ENCODE measurements at places on chromosomes 2 and 18.

GRCh38 chr2:56713161-56713676 is 529.4 kb downstream of the CCDC85A start:
- no peak for DNase-seq

DNA sequence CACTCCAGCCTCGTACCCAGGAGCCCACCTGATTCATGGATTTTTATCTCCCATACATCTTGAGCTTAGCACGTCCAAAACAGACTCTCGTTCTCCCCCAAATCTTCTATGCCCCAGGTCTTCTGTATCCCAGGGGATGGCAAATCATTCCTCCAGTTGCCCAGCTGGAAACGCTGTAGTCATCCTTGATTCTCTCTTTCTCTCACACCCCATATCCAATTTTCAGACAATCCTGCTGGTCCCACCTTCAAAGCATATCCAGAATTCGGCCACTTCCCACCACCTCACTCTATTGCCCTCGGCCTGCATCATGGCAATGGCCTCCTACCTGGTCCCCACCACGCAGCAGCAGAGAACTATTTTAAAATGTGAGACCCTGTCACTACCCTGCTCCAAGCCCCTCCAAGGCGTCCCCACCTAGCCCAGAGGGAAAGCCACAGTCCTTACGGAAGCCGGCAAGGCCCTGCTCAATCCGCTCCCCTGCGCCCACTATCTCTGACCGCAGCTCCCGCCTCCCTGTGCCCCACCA is 1.4 kb upstream of the GRHL1 start:
- DNase-seq, result no peak

DNA sequence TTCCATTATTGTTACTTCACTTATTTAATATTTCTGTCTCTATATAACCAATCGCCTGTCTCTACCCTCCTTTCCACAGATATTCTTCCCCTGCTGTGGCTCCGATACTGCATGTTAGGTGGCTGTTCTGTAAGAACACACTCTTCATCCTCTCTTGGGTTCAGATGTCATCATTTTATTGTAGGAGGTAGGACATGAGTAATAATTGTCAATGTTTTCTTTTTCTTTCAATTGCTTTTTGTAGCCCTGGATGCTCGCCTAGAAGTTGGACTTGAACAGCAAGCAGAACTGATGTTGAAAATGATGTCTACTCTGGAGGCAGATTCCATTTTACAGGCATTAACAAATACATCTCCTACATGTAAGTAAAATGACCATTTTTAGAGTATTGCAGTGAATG is 128.6 kb downstream of the BIRC6 start:
- no peak for DNase-seq

DNA sequence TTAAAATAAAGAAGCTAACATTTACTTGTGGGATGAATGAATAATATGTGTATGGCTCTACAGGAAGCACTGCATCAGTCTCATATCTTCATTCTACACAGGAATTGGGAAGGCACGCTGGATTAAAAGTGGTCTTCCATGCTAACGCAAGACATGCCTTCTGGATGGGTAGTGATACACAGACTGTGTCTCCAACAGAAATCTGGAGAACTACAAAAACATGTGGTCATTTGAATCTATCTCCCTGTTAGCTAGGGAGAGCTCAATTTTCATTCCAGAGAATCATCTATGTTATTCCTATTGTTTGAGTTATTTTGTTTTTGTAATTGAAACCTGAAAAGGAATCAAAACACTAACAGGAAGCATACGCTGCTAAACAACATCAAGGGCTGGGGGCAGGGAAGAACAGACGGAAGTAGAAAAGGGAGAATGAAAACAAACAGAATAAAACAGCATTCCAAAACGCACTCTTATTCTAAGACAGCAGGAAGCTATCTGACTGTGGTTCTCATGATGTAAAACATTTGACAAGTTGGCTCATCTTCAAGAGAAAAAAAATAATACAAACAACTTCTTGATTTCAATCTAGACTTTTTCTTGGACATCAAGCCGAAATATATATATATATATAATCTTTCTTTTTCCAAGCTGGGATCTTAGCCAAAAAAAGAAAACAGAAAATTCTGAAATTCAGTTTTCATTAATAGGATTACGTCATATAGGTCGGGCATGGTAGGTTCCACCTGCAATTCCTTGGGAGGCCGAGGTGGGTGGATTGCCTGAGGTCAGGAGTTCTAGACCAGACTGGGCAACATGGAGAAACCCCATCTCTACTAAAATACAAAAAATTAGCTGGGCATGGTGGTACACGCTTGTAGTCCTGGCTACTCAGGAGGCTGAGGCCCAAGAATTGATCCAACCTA is 31.5 kb upstream of the ASNSD1 start:
- no peak for DNase-seq

DNA sequence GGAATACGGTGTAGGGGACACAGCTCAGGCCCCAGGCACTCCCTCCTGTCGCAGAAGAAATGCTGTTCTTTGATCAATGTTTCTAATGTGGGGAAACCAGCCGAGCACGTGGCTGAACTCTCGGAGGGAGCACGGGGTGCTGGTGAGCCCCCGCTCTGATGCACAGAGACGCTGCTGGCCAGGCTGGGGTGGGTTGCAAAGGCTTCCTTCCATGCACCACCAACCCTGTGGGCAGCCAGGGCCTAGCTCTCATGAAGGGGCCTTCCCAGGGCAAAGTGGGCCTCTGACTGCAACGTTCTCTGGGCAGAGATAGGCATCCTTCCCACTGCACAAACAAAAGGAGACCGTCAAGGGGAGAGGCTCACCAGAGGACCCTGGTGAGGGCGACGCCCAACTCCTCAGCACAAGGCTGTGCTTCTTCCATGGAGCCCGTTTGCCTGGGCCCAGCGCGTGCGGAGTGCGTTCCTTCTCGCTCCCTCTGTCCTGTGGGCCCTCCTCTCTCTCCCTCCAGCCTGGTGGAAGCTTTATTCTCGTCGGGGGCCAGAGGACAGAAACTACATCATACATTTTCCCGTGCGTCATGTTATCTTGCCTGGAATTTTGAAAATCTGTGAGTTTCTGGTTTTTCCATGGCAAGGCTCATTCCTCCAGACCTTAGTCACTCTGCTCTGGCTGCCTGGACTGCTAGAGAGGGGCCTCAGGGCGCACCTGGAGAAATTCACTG is 61.1 kb upstream of the SP3 start:
- DNase-seq, result no peak

- no peak for DNase-seq
Measured at GRCh38 chr2:161358838-161359237, 50.6 kb downstream of the PSMD14 start.

DNA sequence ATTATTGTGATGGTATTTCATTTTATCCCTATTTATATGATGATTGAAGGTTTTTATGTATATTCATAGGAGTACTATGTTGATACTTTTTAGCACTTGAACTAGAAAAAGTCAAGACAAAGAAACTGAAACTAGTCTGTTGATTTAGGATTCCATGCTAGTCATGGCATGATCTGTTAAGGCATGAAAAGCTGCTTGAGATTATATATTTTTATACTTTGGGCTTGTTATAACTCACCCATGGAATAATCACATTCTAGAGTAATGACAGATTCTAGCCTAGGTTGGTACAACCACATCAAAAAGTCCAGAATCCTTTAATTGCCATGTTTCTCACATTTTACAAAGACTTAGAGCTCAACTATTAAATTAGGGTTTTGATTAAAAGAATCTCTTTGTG is 472.6 kb upstream of the CELF4 start:
- no peak for DNase-seq

GRCh38 chr2:160045703-160046210 is 16.7 kb downstream of the PLA2R1 start:
- DNase-seq, result no peak

- peak; percentile 65 for DNase-seq
Measured at GRCh38 chr18:519019-519879, 18.7 kb upstream of the COLEC12 start.

DNA sequence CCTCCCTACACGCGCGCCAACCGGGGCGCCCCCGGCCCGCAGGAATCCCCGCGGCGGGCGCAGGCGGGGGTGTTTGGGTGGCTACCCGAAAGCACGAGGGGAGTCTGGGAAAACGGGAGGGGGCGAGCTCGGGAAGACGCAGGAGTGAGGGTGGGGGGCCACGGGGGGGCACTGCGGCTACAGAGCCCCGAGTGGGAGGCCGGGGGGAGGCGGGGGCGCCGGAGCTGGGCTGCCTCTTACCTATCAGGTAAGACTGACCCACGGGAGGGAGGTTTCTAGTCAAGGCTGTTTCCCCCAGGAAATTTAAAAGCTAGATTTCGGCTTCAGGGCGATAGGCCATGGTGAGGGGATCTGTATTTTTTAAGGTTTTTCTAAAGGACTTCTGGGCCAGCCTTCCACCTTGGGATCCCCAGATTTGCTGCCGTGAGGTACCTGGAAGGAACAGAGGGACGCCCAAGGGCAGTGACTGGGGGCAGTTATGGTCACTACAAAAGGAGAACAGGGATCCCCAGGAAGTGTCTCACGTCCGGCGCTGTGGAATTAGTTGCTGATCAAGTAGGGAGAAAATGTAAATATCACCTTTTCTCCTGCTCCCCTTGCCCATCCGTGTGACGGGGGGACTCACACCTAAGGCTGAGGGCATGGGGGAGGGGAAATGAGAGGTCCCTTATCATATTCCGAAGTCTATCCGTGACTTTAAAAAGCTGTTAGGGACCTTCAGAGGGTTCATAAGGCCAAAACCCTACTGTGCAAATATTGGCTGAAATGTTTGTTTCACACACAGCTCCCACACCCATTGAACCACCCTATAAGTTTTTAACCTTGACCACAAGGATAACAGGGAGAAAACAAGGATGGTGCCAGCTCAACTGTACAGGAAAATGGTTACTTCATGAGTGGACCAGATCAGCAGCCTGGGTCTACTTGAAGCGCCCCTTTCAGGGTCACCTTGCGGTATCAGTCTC is 638 bp upstream of the IRS1 start:
- DNase-seq, result no peak

DNA sequence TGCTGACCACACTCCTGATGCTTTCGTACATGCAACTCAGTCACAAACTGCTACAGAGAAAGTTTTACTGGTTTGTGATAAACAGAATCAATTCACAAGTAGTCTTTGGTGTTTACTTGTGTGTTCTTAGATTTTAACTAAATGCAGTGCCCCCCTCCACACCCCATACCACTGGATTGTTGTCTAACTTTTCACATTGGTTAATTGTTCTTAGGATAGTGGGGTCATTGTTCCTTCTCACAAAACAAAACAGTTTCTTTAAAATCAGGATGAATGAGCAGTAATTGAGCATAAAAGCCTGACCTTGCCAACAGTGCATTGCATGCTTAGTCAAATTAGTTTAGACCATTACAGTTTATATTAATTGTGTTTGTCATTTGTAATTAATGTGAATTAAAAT is 14.1 kb upstream of the PNPT1 start:
- DNase-seq, result no peak

DNA sequence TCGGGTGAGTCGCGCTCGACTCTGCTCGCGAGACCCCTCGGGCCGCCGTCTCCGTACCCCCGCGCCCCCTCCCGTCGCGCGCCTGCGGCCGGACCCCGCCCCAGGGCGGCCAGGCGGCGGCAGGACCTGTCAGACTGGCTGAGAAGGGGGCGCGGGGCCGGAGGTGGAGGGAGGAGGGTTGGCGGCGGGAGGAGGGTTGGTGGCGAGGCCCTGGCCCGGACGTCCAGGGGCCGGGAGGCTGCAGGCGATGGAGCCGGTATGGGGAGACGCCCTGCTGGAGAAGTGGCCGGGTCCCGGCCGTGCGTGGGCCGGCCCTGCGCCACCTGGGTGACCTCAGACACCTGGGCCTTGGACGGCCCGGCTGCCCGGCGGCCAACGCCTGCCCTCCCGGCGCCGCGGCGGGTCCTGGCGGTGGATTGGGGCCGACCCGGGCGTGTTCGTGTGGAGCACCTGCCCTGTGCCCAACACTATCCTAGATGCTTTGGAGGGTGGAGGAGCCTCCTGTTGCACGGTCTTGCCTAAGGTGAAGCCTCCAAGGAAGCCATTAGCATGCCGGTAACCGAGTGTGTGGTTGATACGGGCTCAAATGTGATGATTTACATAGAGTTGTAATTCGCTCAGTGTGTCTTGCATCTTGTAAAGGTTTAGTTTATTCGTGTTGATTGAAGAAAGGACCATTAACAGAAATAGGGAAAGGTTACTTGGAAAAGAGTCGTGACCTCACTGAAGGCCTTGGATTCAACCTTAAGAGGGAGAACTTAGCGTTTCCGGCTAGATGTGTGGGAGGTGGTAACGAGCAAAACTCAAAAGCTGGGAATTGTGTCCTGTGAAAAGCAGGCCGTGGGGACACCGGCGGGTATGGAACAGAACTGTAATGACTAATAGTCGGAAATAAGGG is 550 bp downstream of the MYL12B start:
- DNase-seq, result no peak

GRCh38 chr2:213238753-213239495 is 45.3 kb upstream of the SPAG16 start:
- no peak for DNase-seq

DNA sequence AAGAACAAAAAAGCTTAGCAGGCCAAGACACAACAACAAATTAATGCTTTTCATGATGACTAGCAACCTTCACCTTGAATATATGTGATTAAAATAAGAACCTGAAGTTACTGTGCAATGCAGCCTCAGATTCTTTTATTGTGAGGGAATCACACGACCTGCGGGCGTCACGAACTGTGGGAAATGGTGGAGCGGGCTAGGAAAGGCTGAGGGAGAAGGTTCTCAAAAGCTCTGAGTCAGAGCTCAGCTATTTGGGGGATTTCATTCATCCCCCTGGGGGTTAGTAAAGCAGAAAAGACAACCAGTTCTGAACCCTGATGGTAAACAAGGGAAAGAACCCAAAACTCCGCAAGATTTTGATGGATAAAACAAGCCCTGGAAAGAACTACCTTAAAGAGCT is 89.3 kb upstream of the NCKAP5 start:
- DNase-seq, result no peak

- DNase-seq, result no peak
Measured at GRCh38 chr2:148021886-148022285, 995 bp downstream of the MBD5 start.

DNA sequence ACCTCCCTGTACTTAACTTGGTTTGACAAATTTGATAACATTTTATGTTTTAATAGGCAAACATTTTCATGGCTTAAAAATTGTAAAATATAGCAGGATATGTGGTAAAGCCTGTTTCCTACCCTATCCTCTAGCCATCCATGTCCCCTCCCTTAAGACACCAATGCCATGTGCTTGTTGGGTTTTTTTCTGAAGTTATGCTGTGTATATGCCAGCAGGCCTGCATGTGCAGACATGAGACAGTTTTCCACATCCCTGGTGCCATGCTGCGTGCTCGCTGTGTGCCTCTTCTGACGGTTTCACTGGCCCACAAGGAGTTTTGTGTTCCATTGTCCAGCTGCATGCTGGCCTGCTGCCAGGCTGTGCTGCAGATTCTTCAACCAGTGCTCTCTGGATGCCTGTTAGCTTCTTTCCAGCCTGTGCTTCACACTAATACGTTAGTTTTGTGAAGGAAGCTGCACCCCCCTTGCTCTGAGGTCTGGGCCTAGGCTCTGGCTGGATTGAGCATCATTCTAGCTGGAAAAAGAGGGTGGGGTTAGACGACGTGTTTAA is 16.9 kb downstream of the INPP4A start:
- DNase-seq, result no peak

Measured in KG1 (cell line).